Dermis microvascular lymphatic vessel endothelial cell (primary cell): ENCODE measurements at places on chromosomes 7 and 10. TPM values are rescaled to one million over a fixed set of nuclear protein-coding genes. Genes with fewer than 3 reads are reported as not detected.
A peak's percentile ranks its signal among the peaks of the same experiment; 100 is the strongest.

The HACD1 gene
- 12.9 and 19.3 TPM in 2 replicates for total RNA-seq

The SLC26A3 gene
- not detected in 2 replicates for total RNA-seq

DNA sequence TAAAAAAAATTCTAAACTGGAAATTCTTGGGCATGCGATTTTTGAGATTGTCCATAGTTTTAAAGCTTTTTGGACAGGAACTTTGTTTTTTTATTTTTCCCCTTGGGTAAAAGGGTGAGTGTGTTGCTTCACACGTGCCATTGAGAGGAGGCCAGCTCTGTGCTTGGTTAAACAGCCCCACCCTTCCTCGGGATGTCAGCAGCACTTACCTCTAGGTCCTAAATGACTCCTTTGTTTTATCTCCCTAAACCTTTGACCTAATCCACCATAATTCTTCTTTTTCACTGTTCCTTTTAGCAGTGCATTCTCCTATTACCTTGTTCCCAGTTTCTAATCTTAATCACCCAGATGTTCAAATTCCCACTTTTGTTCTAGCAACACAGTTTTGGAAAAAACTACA is 83.5 kb downstream of the SEMA3D start:
- DNase-seq = no peak

The NUTM2E gene
- total RNA-seq = 0.13 TPM in 1 of 2 replicates, not detected in the other

The SPAM1 gene
- not detected in 2 replicates for total RNA-seq

DNA sequence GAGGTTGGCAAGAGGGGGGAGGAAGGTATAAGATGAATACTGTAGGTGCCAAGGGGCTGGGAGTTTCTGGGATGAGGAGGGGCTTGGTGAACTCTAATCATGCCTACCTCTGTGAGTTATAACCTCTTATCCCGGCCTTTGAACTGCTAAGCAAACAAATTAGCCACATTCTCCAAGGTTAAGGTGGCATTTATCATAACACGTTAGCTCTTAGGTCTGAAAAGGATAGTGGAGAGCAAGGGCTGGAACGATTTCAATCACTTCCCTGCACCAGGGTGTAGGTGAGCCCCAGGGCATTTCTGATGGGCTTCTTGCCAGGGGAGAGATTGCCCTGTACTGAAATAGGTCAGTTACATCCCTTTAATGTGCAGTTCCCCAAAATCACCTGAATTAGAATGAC is 28.6 kb upstream of the DMBT1 start:
- no peak for DNase-seq

DNA sequence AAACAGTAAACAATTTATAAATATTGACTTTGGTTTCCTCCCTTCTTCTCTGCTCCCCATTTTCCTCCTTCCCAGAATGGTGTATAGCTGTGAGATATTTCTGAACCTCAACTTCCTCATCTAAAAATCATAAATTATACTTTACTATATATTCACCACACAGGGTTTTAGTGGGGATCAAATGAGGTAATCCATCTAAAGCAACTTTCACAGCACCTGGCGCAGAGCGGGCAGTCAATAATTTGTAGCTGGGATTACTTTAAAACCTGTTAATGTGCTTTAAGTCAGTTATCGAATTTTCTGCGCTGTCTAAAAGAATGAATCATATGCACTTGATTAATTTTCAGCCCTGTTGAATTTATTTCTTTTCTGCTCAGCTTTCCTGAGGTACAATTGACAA is 172.7 kb downstream of the PTEN start:
- no peak for DNase-seq

The FAM25A gene
- not detected in 2 replicates for total RNA-seq

GRCh38 chr10:34764472-34764946 is 50.6 kb downstream of the PARD3 start:
- no peak for DNase-seq

DNA sequence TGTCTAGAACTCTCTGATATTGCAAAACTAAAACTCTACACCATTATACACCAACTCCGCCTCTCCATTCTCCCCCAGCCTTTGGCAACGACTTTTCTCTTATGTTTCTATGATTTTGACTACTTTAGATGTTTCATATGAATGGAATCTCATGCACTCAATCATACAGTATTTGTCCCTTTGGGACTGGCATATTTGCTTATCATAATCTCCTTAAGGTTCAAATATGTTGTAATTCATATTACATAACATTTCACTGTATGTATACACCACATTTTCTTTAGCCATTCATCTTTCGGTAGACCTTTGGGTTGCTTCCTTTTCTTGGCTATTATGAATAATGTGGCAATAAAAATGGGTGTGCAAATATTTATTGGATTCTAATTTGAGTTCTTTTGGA is 164.4 kb downstream of the ARL4A start:
- no peak for DNase-seq

- no peak for DNase-seq
Observed at GRCh38 chr7:69882269-69882668, 284.0 kb downstream of the AUTS2 start.

The FOXI2 gene
- not detected in 2 replicates for total RNA-seq

The SLC18A3 gene
- total RNA-seq = not detected in 2 replicates

DNA sequence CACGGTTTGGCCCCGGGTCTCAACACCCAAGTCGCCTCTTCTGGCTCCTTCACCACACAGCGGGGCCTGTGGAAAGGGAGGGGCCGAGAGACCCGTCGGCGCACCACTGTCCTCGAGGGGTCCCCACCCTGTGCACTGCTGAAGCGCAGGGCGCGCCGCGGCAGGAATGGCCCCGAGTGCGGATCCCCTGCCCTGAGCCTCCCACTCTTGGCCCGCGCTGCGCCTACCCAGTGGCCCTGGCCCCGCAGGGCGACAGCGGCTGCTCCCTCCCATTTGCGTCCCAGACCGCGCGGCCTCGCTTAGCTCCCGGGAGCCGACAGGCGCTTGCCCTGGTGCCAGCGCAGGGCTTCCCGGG is 2.1 kb upstream of the SFMBT2 start:
- DNase-seq = no peak

DNA sequence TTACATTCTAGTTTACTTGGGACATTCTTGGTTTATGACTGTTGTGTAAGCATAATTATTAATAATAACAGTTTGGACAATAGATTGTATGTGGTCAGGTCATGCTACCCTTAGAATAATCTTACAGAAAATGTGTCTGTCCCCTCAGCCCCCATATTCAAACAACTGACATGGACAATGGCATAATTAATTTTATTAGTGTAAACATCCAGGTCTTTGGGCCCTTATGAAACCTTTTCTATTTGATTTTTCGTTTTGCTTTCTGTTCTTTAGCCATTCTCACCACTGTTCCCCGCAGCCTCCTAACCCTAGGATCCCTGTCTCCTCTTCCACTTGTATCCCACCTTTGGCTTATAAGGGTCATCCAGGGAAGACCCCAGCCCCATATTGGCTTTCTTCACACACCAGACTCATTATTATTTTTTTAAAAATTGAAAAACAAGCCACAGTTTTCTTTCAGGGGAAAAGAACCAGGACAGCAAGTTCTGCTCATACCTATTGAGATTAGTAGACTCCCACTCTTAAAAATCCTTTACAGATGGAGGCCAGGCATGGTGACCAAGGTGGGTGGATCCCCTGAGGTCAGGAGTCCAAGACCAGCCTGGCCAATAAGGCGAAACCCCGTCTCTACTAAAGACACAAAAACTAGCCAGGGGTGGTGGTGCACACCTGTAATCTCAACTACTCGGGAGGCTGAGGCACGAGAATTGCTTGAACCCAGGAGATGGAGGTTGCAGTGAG is 11.5 kb downstream of the VIM start:
- DNase-seq = peak; percentile 21

The WIPF3 gene
- total RNA-seq = not detected in 2 replicates

- DNase-seq = no peak
Observed at GRCh38 chr7:139855498-139856270, 26.6 kb downstream of the TBXAS1 start.

DNA sequence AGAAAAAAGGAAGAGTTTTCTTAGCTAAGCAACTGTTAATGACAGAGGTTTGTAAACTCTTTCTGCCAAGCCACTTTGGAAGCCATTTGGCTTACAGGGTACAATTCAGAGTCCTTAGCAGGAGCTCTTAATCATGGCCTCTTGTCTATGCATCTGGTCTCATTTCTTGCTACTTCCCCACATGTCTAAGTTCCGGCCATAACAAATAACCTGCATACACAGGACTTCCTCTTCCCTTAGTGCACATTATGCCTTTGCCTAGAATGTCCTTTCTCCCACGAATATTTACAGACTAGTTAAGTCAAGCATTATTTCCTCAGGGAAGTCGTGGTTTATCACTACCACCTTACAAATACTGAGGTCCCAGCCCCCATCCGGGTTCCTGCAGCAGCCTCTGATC is 8.6 kb upstream of the UPF2 start:
- no peak for DNase-seq

GRCh38 chr10:96053985-96054384 is 10.6 kb downstream of the CCNJ start:
- DNase-seq = peak; percentile 92

DNA sequence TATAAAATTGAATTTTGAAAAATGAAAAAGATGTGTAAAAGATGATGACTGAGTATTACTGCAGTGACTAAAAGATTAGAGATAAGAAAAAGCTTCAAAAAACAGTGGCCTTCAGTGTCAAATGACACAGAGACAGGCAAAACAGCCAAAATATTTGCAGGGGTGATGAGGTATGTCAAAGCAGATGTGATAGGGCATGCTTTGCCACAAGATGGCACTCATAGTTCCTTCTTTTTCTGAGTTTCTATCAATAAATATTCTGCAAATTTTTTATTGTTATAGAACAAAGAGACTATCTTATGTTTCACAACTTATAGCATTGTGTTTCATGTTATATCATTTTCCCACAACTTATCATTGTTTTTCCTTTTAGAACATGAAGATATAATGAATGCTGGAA is 344.1 kb upstream of the HPS1 start:
- no peak for DNase-seq

The CALHM1 gene
- not detected in 2 replicates for total RNA-seq

DNA sequence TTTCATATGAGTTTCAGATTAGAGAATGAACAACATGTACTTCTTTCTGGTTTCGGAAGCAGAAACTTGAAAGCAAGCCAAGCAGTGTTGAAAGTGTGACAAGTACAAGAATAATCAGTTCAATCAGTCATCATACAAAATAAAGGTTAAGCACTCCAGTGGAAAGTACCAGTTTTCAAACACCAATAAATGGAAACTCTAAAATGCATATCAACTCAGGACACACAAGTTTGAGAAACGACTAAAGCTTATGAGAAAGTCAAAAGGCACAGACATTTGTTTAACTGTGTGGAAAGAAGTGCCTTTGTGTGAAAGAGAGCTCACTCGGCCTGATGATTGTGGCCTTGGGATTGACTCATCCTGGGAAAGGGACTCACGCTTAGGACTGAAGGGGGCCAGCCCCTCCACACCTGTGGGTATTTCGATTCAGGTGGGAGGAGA is 60.6 kb upstream of the AKR1C1 start:
- DNase-seq = peak; percentile 67

The SPDYE17 gene
- total RNA-seq = not detected in 2 replicates

DNA sequence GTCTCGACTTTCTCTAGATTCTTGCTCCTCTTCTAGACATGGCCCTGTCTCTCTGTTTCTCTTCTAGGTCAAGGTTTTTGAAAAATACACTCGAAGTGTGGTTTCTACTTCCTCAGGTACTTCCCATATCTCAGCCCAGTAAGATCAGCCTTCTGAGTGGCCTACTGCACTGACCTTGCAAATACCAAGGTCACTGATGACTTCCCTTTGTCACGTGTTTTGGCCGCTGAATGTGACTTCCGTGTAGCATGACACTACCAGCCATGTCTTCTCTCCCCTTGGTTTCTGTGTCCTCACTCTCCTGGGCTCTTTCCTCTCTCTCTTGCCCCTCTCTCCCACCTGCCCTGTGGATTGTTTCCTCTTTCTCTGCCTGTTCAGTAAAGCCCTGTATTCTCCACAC is 7.9 kb upstream of the WIPF3 start:
- no peak for DNase-seq

DNA sequence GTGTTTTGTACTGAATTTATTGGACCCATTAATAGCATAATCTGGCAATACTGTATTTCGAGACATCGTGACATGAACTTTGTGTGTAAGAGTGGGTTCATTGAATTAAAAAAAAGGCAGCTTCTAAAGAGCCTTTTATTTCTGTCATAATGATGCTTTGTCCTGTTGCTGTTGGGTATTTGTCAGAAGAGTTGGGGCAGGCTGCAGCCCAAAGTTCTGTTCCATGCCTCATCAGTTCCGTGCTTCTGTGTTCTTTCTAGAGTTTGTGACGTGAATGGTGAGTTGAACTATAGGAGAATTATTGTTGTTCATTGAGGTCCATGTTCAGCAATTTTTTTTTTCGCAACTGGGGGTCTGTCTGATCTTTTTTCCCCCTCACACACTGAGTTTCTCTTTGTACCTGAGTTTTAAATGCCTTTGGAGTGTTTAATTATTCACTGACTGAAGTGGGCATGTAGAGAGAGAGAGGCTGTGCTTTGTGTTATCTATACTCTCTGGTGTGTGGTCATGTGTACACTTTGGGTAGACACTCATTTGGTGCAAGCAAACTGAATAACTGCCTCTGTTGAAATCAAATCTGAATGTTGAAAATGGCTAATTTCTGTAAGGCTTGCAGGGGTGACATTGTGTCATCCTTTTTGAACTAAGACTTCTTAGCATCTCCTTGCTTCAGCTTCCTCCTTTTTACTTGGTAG is 69.8 kb downstream of the ADD3 start:
- peak; percentile 28 for DNase-seq

The ANKIB1 gene
- 24.5 and 24.6 TPM in 2 replicates for total RNA-seq

The CCDC136 gene
- total RNA-seq = 0.76 and 1.3 TPM in 2 replicates

DNA sequence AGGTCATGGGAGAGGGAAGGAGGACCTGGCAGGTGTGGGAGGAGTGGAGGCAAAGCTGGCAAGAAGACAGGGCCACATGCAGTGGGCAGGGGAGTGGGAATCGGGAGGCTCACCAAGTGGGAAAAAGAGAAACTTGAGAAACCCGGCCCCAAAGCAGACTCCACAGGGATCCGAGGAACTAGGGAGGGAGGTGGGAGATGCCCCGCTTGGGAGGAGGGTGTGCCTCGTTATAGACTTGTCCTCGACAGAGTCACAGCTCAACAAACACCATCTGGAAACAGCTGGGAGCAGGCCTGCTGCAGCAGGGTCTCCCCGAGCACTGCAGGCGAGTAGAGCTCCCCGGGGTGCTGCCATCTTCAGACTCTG is 54.8 kb downstream of the MKI67 start:
- DNase-seq = no peak

The APBB1IP gene
- total RNA-seq = not detected in 2 replicates

The ENTPD1 gene
- total RNA-seq = 5.3 and 6.2 TPM in 2 replicates

GRCh38 chr7:68183176-68183575 is 1186.5 kb downstream of the TYW1 start:
- DNase-seq = no peak

The KAT6B gene
- 10.8 and 15.9 TPM in 2 replicates for total RNA-seq

DNA sequence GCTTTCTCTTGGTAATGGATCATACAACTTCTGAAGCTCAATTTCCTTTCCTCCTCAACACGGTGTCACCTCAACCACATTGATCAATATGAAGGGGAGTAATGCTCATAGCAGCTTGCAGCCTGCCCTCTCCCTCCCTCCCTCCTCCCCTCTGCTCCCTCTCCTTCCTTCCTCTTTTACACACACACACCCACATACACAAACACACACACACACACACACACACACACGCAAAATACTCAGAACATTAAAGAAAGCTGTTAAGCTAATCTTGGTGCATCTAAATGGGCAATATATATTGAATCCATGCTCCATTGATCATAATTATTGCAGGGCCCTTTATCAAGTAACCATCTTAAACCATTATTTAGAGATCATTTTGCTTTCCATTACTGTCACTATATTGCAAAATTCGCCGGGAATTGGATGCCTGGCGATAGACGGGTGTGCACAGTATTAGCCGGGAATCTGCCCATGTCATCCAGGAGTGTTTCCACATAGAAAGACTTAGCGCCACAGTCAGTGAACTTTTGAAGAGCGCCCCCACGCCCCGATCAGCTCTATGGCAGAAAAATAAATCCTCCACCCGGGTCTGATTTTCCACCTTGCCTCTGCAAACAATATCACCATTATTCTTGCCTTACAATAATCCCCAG is 122.0 kb downstream of the PRLHR start:
- DNase-seq = no peak
